Right ventricle myocardium inferior (tissue), 1 donor: ENCODE measurements at places on chromosomes 3 and 15.

GRCh38 chr3:16477056-16477455 lies 36.4 kb downstream of the RFTN1 start:
- no peak for DNase-seq

GRCh38 chr3:159950156-159950898 lies 38.3 kb upstream of the IL12A start:
- no peak for DNase-seq

GRCh38 chr3:81097889-81098288 lies 663.6 kb downstream of the GBE1 start:
- DNase-seq = no peak

DNA sequence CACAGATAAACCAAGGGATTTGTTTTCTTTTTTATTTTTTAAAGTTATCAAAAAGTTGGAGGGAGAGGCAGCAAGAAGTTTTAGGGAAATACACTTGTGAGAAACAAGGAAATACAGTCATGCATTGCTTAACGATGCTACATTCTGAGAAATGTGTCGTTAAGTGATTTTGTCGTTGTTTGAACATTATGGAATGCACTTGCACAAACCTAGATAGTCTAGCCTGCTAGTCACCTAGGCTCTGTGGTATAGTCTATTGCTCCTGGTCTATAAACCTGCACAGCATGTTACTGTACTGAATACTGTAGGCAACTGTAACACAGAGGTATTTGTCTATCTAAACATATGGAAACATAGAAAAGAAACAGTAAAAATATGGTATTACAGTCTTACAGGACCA lies 2.0 kb upstream of the NFKBIZ start:
- DNase-seq = no peak

- no peak for DNase-seq
These were observed 319.3 kb upstream of the CFAP20DC start for GRCh38 chr3:59368900-59369675.

DNA sequence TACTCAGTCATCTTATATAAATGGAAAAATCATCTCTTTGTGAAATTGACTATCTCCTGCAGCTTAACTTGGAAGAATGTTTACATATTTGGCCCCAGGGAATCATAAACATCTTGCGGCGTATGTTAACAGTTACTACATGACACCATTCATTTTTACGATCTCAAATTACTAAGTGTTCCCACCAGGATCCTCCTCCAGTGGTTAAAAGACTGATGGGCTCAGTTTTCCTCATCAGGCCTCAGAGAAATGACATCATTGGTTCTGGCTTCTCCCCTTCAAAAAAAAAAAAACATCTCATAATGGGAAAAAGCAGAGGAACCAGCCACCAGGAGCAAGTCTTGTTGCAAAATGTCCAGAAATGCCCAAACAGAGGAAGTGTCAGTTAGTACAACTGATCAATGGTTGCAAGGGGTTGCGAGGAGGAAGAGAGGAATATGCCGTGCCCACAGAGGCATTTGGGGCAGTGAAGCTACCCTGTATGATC lies 70.5 kb upstream of the LIPC start:
- DNase-seq = no peak

DNA sequence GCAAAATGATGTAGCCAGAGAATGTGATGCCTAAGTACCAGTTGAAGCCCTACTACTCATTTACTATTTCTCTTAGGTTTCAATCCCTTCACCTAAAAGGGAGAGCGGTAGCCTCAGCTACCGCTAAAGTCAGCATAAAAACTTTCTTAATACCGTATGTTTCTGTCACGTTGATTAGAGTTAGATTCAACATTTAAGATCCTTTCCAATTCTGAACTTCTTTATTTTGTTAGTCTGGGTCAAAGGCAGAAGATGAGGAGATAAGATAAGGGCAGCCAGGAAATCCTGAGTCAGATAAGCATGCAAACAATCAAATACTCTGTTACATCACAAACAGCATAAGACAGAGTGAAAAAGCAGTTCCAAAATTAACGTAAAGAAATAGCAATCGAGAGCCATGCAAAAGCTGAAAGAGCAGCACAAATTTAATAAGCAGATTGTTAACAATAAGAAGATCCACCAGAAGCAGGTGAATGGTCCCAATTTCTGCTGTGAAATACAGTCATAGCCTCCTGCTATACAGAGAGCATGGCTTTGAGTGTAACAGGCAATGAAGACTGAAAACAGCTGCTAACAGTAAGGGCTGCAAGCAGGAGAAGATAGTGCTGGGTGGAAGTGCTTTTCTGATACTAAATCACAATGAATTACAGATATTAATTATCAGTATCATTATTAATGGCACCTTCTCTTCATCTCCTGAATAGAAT lies 3.0 kb downstream of the TMEM207 start:
- DNase-seq = no peak

DNA sequence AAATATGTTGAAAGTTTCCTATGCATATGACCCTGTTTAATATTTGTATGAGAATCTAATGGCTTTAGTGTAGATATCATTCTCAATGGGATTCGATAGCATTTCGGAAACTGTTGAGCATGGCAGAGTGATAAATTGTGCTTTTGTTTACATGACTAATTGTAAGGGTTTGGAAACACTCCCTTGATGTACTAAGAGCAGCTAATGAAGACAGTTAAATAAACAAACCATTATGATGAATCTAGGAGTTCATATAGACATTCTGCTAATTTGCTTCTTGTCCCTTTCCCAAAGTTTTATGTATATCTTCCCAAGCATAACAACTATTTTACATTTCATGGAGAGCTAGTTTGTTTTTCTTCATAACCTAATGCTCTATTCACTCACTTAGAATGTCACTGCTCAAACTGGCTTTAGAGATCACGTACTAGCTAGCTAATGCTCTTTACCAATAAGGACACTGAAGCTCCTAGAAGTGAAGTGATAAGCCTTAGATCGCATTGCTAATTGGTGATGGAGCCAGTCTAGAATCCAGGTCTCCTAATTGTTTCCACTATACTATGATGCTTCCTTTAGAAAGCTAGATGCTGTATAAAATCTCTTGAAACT lies 140.8 kb downstream of the TP63 start:
- DNase-seq = no peak
